ENCODE measurements at places on chromosomes 3 and 15. TPM values are rescaled to one million over a fixed set of nuclear protein-coding genes. Genes with fewer than 3 reads are reported as not detected.

DNA sequence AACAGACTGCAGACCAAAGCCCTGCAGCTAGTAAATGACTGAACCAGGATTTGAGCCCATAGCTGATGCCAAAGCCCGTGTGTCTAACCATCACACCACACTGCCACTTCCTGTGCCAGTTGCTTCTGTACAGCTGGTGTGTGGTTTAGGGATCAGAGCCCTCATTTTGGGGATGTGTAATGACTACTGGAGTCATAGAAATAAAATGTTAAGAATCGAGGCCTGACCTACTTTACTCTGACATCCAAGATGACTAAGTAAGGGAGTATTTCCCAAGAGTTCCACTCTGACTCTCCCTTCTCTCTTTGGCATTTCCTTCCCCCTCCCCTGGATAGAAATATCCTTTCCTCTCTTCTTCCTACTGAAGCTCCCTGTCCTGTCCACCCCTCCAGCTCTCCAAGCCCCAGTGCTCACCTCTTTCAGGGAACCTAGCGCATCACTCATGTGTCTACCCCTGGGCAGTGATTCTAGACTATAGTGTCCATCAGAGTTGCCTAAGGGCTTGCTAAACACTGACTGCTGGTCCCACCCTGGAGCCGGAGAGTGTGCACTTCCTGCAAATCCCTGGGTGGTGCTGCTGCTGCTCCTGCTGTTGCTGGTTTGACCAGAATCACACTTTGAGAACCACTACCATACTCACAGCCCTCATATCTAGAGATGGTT lies 53.8 kb downstream of the MGLL start:
- H3K27ac ChIP-seq = no peak overlapping the region
- no peaks in the 10 kb centered on the region for H3K36me3 ChIP-seq
- H3K4me3 ChIP-seq = no peak overlapping the region
- peaks cover 12% of the 10 kb centered on the region for H3K4me1 ChIP-seq
- no peak for DNase-seq

DNA sequence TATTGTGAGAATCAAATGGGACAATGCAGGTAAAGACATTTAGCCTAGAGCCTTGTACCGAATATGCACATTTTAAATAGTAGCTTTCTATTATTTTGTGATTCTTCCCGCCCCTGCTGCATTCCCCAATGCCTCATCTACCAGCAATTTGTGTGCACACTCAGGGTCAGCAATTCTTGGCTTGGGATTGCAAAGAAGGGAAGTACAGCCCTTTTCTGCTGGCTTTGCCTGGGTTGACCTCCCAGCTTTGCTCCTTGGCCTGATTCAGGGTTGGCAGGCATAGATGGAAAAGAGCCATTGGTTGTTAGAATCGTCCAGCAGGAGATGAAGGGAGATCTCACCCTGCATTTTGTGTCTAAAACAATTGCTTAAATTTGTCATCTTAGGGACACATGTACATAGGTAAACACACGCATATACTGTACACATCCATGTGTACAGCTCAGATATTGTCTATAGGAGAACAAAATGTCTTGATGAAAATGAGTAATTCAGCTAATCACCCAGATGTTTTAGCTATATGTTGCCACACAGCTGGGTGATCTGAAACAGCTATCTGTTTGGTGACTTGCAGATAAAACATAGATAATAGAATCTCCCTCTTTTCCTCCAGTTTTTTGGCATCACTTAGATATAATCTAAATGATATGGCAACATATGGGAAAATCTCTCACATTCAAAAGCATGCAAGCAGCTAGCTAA lies 340.9 kb upstream of the TBL1XR1 start:
- H3K4me1 ChIP-seq = peaks cover 41% of the 10 kb centered on the region
- no peak overlapping the region for H3K27ac ChIP-seq
- no peaks in the 10 kb centered on the region for H3K36me3 ChIP-seq
- no peak for DNase-seq
- no peak overlapping the region for H3K4me3 ChIP-seq
- no peaks in the 10 kb centered on the region for H3K27me3 ChIP-seq

- H3K4me3 ChIP-seq = no peak overlapping the region
- no peak for DNase-seq
- H3K27me3 ChIP-seq = no peaks in the 10 kb centered on the region
- H3K36me3 ChIP-seq = no peaks in the 10 kb centered on the region
Measured at GRCh38 chr15:51114437-51115119, 19.9 kb upstream of the TNFAIP8L3 start.

- no peaks in the 10 kb centered on the region for H3K27me3 ChIP-seq
- peak; percentile 17 for DNase-seq
- no peak overlapping the region for H3K27ac ChIP-seq
- H3K4me1 ChIP-seq = no peaks in the 10 kb centered on the region
- H3K4me3 ChIP-seq = no peak overlapping the region
Measured at GRCh38 chr3:105222568-105223093, 144.1 kb upstream of the ALCAM start.

DNA sequence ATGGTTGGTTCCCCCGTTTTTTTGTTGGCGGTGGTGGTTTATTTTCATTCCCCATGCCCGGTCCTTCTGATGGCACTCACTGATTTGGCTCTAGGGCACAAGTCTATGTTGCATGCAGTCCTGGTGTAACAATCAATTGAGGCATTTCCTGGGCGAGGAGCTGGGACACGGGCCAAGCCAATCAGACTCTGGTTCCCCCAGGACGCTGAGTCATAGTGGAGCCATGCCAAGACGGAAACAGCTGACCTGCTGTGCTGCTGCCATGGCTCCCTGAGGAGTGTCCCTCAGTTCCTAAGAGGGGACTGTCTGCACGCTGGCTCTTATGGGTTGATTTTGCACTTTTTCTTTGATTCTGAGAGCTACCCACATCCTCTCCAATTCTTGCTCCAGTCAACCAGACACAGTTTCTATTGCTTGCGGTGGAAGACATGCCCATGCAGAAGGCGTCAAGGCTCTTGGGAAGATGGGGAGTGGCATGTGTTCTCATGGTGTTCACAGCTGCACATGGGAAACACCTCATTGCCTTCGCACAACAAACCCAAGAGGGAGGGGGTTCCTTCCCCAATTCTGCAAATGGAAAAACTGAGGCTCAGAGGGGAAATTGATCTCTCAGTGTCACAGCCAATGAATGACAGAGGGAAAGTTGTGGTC lies 28.3 kb upstream of the ALDH1L1 start:
- peaks cover 2% of the 10 kb centered on the region for H3K27me3 ChIP-seq
- peaks cover 51% of the 10 kb centered on the region for H3K4me1 ChIP-seq
- H3K4me3 ChIP-seq = no peak overlapping the region
- H3K36me3 ChIP-seq = no peaks in the 10 kb centered on the region

- H3K36me3 ChIP-seq = no peaks in the 10 kb centered on the region
- H3K27ac ChIP-seq = no peak overlapping the region
- H3K4me1 ChIP-seq = peaks cover 14% of the 10 kb centered on the region
- no peak overlapping the region for H3K4me3 ChIP-seq
Measured at GRCh38 chr3:128497305-128498126, 4.5 kb upstream of the GATA2 start.

DNA sequence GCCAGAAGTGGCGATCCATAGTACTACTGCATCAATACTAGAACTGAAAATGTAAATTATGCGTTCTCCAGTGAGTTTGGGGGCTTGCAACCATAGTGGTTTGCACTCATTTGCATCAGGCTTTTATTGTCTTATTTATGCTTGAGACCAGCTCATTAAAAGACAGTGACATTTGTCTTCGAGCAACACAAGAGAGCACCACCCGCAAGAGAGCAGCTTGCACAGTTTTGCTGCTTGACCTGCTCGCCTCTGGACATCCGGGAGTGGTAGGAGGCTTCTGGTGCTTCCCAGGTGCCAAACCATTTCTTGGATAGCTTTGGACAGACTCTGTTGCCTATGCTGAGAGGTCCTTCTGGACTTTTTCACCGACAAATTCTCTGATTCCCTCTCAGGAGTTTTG lies 294.6 kb downstream of the MEX3B start:
- H3K27me3 ChIP-seq = peaks cover 2% of the 10 kb centered on the region
- H3K4me3 ChIP-seq = no peak overlapping the region
- H3K4me1 ChIP-seq = no peaks in the 10 kb centered on the region
- DNase-seq = no peak
- no peak overlapping the region for H3K27ac ChIP-seq

GRCh38 chr15:57915827-57916531 lies 149.5 kb downstream of the ALDH1A2 start:
- H3K36me3 ChIP-seq = no peaks in the 10 kb centered on the region
- no peaks in the 10 kb centered on the region for H3K4me1 ChIP-seq
- no peak overlapping the region for H3K27ac ChIP-seq
- no peak overlapping the region for H3K4me3 ChIP-seq

DNA sequence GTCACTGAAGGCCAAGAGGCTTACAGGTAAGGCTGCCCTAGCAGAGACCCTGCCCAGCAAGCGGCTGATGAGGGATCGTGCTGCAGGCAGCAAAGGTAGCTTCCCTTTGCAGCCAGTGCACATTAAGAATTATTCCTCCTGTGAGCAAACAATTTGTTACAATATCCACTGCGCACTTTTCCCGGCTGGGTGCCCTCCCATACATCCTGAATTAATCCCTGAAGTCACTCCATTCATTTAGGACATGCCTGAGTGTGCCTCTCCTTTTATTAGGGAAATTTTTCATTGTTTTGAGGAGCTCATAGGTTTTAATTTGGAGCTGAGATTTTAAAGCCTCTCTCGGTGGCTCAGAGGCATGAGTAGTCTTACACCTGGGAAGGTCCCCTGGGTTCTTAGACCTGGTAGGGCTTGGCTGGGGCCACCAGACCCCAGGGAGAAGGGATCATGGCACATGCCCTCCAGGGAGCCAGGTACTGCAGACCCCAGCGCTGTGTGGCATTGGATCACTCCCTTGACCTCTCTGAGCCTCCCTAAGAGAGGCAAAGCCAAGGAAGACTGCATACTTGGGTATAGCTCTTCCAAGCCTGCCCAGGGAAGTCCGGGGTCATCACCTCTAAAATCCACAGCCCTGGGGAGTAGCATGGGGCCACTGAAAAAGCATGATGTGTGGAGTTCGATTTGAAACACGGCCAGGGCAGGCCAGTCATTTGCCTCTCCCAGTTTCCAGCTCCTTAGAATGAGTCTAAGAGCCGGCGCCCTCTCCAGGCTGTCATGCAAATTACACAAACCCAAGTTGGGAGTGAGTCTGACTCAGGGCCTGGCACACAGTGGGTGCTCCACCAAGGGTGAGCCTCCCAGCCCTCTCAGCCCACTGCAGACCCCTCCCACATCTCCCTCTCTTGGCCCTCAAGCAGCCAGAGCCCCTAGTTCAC lies 151.9 kb upstream of the LINGO1 start:
- DNase-seq = peak; percentile 14
- H3K27me3 ChIP-seq = no peaks in the 10 kb centered on the region
- H3K27ac ChIP-seq = no peak overlapping the region
- no peak overlapping the region for H3K4me3 ChIP-seq
- no peaks in the 10 kb centered on the region for H3K4me1 ChIP-seq

- no peaks in the 10 kb centered on the region for H3K27me3 ChIP-seq
- H3K36me3 ChIP-seq = no peaks in the 10 kb centered on the region
- no peak for DNase-seq
- H3K27ac ChIP-seq = no peak overlapping the region
- no peak overlapping the region for H3K4me3 ChIP-seq
- H3K4me1 ChIP-seq = no peaks in the 10 kb centered on the region
Measured at GRCh38 chr15:38864122-38864521, 299.5 kb upstream of the RASGRP1 start.

GRCh38 chr15:28184166-28184565 lies 85.1 kb upstream of the OCA2 start:
- no peak overlapping the region for H3K4me3 ChIP-seq
- H3K36me3 ChIP-seq = peaks cover 3% of the 10 kb centered on the region
- H3K4me1 ChIP-seq = no peaks in the 10 kb centered on the region
- no peak overlapping the region for H3K27ac ChIP-seq
- DNase-seq = no peak

Gene PRICKLE2
- 0.07 TPM for total RNA-seq

Gene SLC7A14
- total RNA-seq = not detected

Gene ALDH1A2
- total RNA-seq = not detected

Gene SLC15A2
- total RNA-seq = 1.0 TPM
